CD4-positive, alpha-beta T cell treated with Interleukin-17A for 1 hour (primary cell): ENCODE measurements at places on chromosomes 4 and X.
A peak's percentile ranks its signal among the peaks of the same experiment; 100 is the strongest.

- DNase-seq: no peak
Observed at GRCh38 chrX:118802857-118803256, 20.8 kb upstream of the ZCCHC12 start.

GRCh38 chrX:15623054-15623453, 22.3 kb upstream of the ACE2 start:
- DNase-seq: no peak

DNA sequence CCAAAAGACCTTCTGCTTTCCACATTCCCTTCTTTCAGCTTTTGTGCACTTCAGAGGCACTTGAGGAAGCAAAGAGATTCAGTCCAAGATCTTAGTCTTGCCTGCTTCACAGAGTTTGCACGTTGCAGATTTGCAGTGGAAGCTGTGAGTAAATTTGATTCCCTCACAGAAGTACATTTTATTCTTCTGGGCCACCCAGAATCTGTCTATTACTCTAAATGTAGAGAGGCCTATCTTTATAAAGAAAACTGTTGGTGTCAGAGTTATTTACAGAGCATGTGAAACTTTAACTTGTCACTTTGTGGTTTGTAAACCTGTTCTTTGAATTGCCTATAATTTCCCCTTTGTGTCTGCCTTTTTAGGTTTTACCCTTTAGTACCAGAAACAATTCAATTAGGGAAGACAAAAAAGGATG, 15.5 kb downstream of the SPRY1 start:
- no peak for DNase-seq

- DNase-seq: no peak
Observed at GRCh38 chr4:168488869-168489274, 8.0 kb upstream of the PALLD start.

DNA sequence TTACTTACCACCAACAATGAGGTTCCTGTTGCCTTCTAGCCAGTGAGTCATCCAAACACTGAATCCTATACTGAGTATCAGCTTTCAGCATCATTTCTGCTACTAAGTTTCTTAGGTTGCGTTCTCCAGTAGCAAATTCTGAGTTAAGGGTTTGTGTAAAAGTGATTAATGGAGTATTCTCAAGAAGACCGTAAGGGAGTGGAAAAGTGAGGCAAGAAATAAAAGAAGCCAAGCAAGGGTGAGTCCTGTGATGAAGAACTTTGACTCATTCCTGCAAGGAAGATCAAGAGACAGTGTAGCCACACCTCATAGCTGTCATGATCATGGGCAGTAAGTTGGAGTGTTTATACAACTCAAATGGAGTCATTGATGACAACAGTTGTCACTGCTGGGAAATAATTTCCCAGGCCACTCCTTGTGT, 446.2 kb downstream of the RAPGEF2 start:
- DNase-seq: no peak

DNA sequence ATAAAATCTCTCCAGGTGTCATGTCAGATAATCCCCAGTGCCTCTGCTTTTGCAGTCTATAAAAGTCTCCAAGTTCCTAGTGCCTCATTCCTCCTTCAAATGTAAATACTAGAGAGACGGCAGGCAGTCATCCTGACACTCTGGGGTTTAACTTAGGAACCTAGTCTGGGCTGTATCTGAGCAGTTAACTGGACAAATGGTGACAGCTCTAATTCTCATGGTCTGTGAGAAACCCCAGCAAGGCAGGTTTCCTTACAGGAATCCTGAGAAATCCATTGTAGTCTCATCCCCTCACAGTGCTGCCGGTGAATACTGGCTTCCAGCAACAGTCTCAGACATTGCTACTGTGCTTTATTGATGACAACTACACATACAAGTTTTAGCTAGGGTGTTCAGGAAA, 246.8 kb downstream of the SNCA start:
- DNase-seq: no peak

- no peak for DNase-seq
Observed at GRCh38 chrX:38271154-38271716, 50.6 kb upstream of the SRPX start.

- no peak for DNase-seq
Observed at GRCh38 chrX:78314561-78314960, 12.8 kb downstream of the CYSLTR1 start.

DNA sequence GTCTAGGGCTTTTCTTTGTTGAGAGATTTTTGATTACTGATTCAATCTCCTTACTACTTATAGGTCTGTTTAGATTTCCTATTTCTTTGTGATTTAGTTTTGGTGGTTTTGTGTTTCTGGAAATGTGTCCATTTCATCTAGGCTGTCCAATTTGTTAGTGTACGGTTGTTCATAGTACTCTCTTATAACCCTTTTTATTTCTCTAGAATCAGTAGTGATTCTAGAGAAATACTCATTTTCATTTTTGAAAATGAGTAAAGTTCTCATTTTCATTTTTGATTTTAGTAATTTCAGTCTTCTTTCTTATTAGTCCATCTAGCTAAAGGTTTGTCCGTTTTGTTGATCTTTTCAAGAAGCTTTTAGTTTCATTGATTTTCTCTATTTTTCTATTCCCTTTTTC, 7.5 kb downstream of the IL13RA1 start:
- no peak for DNase-seq

DNA sequence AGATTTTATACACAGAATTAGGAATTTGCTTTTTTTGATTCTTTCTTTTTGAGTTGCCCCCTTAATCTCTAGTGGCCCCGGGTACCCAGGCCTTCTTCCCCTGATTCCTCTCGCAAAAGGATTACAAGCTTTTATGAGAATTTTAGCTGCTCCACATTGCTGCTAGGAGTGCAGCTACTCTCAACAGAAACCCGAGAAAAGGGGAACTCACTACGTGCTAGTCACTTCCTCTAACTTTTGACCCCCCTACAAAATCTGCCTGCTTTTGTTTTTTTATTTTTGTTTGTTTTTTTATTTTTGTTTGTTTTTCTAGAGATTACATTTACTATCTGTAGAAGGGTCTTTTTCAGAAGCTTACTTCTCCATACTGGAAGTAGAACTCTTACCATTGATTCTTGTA, 64.1 kb downstream of the ZNF81 start:
- DNase-seq: no peak

GRCh38 chr4:122895336-122895995, 26.9 kb downstream of the NUDT6 start:
- no peak for DNase-seq

DNA sequence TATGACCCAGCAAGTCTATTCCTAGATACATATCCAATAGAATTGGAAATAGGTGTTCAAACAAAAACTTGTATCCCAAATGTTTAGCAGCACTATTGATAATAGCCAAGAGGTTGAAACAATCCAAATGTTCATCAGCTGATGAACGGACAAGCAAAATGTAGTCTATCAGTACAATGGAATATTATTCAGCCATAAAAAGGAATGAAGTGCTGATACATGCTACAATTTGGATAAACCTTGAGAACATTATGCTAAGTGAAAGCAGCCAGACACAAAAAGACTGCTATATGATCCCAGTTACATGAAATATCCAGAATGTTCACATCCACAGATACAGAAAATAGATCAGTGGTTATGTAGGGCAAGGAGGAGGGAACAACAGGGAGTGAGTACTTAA, 50.1 kb downstream of the PLAC1 start:
- DNase-seq: no peak

GRCh38 chr4:11769434-11769833, 340.7 kb upstream of the HS3ST1 start:
- DNase-seq: no peak

DNA sequence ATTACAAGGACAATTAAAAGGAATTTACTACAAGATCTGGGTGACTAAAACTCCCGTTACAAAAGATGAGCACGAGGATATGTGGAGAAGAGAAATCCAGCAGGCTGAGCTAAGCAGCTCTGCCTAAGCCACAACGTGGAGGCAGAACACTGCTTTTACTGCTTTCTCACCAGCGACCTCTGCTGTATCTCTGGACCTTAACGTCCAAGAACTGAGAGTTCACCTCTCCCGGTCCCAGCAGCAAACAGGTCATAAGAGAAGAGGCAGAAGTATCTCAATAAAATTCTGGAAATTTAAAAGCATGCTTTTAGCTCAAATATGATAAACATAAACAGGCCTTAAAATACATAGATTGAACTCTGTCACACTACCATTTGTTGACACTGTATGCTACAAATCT, 81.0 kb downstream of the ADGRA3 start:
- no peak for DNase-seq

GRCh38 chr4:141132709-141133145, 542 bp downstream of the RNF150 start:
- DNase-seq: no peak

DNA sequence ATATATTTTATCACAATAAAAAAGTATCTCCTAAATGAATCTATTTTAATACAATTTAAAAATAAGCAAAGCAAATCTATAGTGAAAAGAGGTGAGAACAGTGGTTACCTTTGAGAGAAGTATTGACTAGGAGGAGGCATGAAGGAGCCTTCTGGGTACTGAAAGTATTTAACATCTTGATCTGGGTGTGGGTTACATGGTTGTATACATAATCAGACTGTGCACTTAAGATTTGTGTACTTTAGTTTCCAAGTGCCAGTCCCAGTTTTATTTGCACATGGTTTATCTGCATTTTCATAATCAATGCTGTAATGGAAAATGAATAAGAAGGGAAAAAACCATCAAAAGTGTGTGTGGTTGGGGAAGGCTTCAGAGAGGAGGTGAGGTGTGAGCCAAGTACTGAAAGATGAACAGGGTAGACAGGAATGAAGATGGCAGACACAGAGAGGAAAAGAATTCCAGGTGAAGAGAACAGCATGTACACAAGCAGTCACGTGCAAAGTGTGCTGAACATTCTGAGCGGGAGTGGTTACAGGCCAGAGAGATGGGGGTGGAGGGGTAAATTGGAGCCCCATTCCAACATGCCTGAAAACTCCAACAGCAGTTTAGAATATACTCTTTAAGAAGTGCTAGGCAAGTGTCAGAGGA, 14.6 kb downstream of the MAP7D2 start:
- no peak for DNase-seq

GRCh38 chr4:147950841-147951240, 219.0 kb downstream of the ARHGAP10 start:
- no peak for DNase-seq

- no peak for DNase-seq
Observed at GRCh38 chrX:19791562-19791961, 95.8 kb downstream of the SH3KBP1 start.

DNA sequence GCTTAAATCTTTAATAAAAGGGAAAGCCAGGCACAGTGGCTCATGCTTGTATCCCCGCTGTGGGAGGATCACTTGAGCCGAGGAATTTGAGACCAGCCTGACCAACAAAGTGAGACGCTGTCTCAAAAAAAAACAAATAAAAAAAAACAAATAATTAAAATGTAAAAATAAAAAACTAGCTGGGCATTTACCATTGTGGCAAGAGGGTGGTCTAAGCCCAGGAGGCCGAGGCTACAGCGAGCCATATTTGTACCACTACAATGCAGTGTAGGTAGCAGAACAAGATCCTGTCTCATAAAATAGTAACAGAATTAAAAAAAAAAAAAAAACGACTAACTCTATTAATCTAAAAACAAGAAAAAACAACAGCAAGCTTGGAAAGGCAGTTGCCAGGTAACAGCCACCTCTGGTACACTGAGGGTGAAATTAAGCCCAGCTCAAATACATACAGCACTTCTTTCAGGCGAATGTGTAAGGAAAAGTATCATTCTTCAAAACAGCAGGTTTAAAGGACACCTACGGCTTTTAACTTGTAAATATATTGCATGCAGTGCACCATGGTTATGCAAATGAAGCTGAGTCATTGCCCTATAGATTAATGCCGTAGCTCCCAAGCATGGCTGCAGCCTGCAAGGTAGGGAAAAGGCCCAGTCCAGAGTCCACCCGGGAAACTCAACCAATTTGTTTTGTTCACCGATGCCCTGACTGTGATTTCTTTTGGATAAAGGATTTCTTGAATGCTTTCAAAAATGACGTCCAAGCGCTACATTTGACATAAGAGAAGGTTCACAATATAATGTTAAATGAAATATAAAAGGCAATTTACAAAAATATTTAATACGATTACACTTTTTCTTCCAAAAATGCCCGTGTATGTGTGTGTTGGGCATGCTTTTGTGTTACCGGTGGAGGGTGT, 14.5 kb upstream of the TXLNG start:
- no peak for DNase-seq

DNA sequence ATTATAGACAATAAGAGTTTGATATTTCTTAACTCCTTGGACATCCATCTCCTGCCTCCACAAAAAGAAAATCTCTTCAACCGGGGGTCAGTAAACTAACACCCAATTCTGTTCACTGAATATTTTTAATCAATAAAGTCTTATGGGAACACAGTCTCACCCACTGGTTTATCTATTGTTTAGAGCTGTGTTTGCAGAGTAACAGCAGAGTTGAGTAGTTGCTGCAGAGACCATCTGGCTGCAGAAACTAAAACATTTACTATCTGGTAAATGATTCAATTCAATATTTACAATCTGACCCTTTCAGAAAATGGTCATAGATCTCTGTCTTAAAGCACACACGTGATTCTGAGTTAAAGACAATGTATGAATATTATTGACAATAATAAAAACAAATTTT, 94.0 kb downstream of the TMA16 start:
- no peak for DNase-seq

DNA sequence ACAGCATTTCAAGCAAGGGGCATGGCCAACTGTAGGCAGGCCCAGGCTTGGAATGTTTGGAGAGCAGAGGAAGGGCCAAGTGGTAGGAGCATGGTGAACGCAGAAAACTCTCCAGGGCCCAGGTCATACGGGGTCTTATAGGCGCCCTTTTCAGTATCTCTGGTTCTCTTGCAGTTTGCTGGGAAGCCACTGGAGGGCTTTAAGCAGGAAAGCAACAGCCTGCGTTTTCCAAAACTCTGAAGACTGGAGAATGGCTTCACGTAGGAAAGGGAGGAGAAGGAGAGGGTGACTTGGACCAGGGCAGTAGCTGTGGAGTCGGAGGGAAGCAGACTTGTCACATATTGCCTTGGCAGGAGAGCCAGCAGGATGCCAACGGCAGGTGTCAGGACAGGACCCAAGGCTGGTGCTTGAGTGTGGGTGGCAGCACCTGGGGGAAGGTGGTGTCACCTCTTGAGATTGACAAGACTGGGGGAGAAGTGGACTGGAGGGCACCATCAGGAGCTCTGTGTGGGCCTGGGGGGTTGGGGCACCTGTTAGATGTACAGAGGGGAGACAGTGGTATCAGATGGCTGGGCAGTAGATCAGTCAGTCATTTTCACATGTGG, 21.9 kb downstream of the TKTL1 start:
- DNase-seq: peak; percentile 26
